ENCODE measurements at places on chromosomes 7 and 10. TPM values are rescaled to one million over a fixed set of nuclear protein-coding genes. Genes with fewer than 3 reads are reported as not detected.

Gene LDB1
- total RNA-seq = 69.6 TPM

Gene PYROXD2
- total RNA-seq = 4.1 TPM

Gene PLAC9
- total RNA-seq = not detected

DNA sequence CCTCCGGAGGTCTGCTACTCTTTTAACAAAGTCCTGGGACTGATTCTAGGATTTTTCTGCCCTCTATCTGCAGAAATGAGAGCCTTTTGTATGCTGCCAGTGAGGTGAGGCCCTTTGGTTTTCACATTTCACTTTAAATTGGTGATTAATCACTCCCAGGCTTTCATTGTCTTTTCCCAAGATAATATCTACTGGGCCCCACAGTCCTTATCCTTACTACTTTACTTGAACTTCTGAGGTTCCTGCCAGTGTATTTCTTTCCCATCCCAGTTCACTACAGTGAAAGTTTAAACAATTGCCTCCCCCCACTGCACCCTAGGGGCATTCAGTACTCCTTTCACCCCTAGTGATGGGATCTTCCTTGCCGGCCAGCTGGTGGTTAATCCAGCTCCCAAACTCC lies 127.4 kb upstream of the INHBA start:
- H3K27me3 ChIP-seq = peaks cover 5% of the 10 kb centered on the region
- no peaks in the 10 kb centered on the region for H3K4me1 ChIP-seq
- H3K4me3 ChIP-seq = no peak overlapping the region
- no peak overlapping the region for H3K27ac ChIP-seq

DNA sequence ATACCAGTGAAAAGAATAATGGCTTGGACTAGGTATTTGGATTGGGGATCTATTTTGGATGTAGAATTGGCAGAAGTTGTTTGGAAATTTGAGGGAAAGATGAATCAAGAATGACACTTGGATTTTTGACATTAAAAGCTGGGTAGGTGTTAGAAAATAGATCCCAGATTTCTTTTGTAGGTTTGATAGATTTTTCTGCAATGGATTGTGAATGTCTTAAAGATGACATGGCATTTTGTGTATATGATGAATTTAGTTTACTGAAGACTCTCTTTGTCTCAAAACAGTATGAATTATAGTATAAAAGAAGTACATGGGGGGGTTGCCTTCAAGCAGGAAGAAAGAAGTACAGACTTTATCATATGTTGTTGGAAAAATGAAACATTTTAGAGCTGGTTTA lies 75.8 kb downstream of the MPLKIP start:
- H3K4me1 ChIP-seq = no peaks in the 10 kb centered on the region
- H3K27me3 ChIP-seq = no peaks in the 10 kb centered on the region
- peaks cover 9% of the 10 kb centered on the region for H3K36me3 ChIP-seq
- H3K4me3 ChIP-seq = no peak overlapping the region
- peak overlapping the region; percentile 60 for H3K27ac ChIP-seq

DNA sequence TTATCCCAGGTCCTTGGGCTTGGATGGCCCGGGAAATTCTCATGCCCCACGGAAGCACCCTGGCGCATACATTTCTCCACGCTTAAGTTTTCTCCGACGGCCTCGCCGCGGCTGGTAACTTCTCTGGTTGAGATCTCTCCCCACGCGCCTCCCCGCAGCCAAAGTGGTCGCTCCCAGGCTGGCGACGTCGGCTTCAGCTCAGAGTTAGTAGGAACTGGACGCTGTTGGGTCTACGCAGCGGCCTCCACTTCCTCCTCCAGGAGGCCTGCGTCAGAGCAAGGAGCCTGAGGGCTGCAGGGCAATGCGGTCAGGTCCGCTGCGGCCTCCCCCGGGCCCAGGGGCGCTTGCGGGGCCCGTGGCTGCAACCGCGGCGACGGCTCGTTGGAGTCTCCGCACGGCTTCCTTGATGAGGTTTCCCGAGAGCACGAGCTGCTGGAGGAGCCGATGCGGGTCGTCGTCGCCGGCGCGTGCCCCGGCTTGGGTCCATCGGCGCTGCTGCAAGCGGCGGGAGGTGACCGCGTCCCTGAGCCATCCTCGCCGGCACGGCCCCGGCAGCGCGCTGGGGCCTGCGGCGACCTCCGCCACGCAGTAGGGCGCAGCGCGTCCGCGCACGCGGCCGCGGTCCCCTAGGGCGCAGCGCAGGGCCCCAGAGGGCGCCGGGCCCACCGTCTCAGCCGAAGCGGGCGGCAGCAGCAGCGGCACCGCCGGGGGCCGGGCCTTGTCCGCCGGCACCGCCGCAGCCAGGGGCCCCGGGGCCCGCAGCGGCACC lies 744 bp downstream of the FRAT2 start:
- H3K27ac ChIP-seq = peak overlapping the region; percentile 86
- H3K27me3 ChIP-seq = no peaks in the 10 kb centered on the region
- H3K4me1 ChIP-seq = peaks cover 47% of the 10 kb centered on the region
- peak overlapping the region; percentile 83 for H3K4me3 ChIP-seq

DNA sequence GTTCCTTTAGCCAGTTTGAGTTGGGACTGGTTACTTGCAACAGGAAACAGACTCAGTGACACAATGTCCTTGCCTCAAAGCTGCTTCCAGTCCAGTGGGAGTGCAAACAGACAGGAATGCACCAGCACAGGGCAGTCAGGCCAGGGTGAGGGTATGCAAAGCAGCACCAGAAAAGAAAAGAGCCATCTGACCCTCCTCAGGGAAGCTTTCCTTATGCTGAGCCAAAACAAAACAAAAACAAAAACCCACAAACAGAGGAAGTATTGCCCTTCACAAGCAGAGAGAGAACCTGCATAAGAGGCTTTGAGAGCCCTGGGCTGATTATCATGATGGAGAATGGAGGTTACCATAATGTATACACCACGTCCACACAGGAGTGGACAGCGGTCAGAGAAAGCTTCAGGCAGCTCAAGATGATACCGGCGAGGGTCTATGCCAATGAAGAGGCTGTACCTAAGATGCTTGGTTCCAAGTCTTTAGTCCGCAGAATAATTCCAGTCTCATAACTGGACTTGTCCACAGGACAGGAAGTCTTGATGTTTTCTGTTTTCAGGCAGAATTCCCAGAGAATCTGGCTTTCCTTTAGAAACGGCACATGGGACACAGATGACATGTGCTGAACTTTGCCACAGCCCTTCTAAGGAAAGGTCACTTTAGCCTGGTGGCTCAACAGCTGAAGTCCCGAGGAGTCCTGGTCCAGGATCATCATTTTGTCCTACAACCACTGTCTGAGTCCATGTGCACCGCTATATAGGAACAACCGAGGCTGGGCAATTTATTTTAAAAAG lies 263.3 kb downstream of the TNS3 start:
- no peak overlapping the region for H3K27ac ChIP-seq
- peaks cover 5% of the 10 kb centered on the region for H3K27me3 ChIP-seq
- H3K4me1 ChIP-seq = peaks cover 3% of the 10 kb centered on the region
- no peaks in the 10 kb centered on the region for H3K36me3 ChIP-seq

- peaks cover 20% of the 10 kb centered on the region for H3K27me3 ChIP-seq
- H3K36me3 ChIP-seq = no peaks in the 10 kb centered on the region
- H3K4me1 ChIP-seq = peaks cover 8% of the 10 kb centered on the region
- H3K4me3 ChIP-seq = no peak overlapping the region
- H3K27ac ChIP-seq = no peak overlapping the region
Measured at GRCh38 chr10:114925587-114926586, 12.1 kb upstream of the TRUB1 start.

DNA sequence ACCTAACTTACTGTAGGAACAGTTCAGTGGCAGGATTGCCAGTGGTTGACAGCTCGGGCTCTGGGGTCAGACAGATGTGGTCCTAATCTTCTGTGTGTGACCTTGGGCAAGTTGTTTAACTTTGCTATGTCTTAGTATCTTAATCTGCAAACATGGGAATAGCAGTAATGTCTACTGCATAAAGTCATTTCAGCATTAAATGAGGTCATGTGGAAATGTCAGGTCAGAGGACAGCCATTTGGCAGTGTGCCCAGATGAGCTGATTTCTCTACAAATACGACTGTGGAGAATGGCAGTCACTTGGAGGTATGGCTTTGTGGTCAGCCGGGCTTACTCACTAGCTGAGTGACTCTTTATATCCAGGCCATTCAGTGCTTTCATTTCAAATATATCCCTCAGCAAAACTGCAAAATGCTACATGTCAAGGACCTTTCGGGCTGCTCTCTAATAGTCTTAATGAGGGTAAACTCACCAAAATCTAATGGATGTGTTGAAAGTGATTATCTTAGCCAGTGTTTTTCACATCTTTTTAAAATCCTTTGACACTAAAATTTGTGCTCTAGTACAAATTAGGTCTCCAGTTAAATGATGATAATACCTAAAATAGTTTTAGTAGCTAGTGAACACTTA lies 171.4 kb downstream of the ST7 start:
- peaks cover 8% of the 10 kb centered on the region for H3K4me1 ChIP-seq
- no peak overlapping the region for H3K27ac ChIP-seq
- H3K4me3 ChIP-seq = no peak overlapping the region
